Nucleus accumbens (tissue), 56 donors: ENCODE measurements at places on chromosomes 6 and 20.

GRCh38 chr6:46370622-46371021, 120.6 kb downstream of the RCAN2 start:
- DNase-seq, result no peak

GRCh38 chr20:24365670-24366069, 103.8 kb upstream of the SYNDIG1 start:
- no peak for DNase-seq

- no peak for DNase-seq
Measured at GRCh38 chr20:6053776-6054688, at the start of gene LRRN4. Gene LRRN4, minus strand, starts transcription at chr20:6054060. Its CDS starts 1,261 bp downstream, at chr20:6052799.

DNA sequence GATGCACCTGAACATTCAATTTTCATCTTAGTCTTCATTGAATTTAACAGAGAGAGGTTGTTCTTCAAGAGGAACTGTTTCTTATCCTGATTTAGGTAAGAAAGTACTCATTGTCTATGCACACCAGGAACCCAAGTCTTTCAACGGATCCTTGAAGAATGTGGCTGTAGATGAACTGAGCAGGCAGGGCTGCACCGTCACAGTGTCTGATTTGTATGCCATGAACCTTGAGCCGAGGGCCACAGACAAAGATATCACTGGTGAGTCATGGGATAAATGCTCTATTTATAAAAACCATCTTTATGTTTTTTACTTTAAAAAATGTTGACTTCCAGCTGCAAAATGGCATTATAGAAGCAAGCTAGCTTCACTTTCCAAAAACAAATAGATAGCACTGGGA, 10.2 kb downstream of the NQO2 start:
- DNase-seq, result no peak

DNA sequence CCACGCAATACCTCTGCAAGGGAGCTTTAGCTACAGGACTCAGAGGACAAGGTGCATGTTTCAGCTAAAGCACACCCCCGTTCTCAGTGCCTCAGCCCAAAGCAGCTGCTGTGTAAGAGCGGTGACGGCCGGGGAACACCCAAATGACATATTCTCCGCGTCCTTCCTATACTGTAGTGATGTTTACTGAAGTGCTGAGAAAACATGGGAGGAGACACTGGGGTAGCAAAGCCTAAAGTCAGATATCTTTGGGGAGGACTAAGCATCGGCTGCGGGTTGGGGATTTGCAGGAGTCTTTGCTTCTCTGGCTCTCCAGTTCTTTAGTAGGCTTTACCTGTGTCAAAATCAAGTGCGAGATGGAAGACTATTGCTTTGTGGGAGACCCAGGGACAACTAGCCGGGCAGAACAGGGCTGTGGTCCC, 1.7 kb downstream of the SLC22A23 start:
- DNase-seq, result peak; percentile 58

GRCh38 chr6:126914801-126915200, 203.7 kb upstream of the RSPO3 start:
- DNase-seq, result no peak
